Nephron progenitor cell (in vitro differentiated cells): ENCODE measurements at places on chromosomes 5 and 9.

DNA sequence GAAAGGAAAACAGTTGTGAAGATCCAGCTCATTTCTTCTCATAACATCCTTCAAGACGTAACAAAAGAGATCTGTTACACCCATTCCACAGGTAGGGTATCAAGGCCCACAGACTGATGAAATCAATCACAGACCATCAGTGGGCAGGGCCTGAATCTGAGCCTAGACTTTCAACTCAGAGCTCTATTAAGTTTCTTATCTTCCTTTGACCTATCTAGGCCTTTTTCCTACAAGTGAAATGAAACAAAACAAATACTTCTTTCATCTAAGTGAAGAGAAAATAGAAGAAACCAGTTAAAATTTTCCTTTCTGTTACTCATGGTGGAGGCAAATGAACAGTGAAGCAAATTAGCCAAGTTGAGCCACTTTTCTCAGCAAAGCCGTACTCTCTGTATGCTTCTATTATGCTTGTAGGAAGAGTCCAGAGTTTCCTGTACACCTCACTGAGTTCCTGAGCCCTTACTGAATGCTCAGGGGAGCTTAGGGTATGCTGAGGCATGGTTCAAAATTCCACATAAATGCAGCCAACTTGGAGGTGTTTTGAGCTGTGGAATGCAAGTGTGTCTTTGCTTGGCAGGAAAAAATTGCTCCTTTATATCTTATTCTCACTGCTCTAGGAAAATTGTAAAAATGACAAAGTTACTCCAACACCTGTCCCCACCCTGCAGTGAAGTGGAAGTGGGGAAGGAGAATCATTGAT is 91.9 kb downstream of the FEM1C start:
- peaks cover 17% of the 10 kb centered on the region for H3K4me1 ChIP-seq
- H3K36me3 ChIP-seq = no peaks in the 10 kb centered on the region
- no peak for DNase-seq
- H3K27ac ChIP-seq = peak overlapping the region; percentile 18
- H3K4me3 ChIP-seq = no peak overlapping the region

DNA sequence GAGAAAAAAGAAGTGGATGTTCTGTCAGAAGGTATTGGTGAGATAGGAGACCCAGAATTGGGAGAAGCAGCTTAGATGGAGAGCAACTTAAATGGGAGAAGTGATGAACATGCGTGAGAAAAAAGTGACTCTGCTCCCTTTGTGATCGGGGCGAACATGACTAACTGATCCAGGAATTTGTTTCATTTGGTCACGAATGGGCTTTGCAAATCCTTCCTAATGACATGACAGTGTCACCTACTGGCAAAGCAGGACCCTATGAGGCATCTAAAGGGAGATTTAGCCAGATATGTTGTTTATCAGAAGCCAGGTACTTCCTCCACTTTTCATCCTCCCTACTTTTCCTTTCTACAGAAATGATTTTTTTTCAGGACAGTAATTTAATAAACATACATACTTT is 787.4 kb upstream of the RGMB start:
- H3K27me3 ChIP-seq = peaks cover under 1% of the 10 kb centered on the region
- no peaks in the 10 kb centered on the region for H3K36me3 ChIP-seq
- no peak for DNase-seq
- no peak overlapping the region for H3K4me3 ChIP-seq
- no peak overlapping the region for H3K27ac ChIP-seq

DNA sequence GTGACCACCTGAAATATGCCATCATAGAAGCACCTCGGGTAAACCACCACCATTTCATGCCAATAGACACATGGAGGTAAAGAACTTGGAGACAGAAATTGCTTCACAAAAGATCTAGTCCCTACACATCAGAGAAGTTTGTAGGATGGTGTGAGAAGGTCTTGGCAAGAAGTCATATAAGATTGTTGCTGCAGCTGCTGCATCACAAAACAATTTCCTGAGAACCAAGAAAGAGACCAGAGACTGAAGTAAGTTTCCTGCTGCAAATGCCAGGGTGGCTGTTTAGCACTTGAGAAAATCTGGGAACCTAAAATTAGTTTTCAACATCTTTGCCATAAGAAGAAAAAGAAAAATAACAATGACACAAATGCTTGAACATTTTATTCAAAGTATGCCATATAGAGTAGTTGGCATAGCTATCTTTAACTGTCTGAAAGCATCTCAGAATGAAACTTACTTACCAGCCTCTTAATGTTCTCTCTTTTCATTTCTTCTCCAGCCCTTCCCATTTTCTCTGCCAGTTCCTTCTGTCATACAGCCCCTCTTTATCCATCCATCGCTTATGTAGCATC is 114.3 kb downstream of the KCTD16 start:
- no peaks in the 10 kb centered on the region for H3K27me3 ChIP-seq
- H3K36me3 ChIP-seq = no peaks in the 10 kb centered on the region
- H3K27ac ChIP-seq = no peak overlapping the region
- no peak for DNase-seq
- H3K4me3 ChIP-seq = no peak overlapping the region

- H3K27me3 ChIP-seq = peaks cover 8% of the 10 kb centered on the region
- no peaks in the 10 kb centered on the region for H3K36me3 ChIP-seq
- H3K4me1 ChIP-seq = peaks cover 21% of the 10 kb centered on the region
- H3K27ac ChIP-seq = no peak overlapping the region
- no peak for DNase-seq
- H3K4me3 ChIP-seq = no peak overlapping the region
Measured at GRCh38 chr9:116247791-116248374, 94.3 kb downstream of the PAPPA start.

GRCh38 chr9:26685818-26686217 is 206.8 kb downstream of the CAAP1 start:
- no peaks in the 10 kb centered on the region for H3K27me3 ChIP-seq
- no peak overlapping the region for H3K4me3 ChIP-seq
- no peaks in the 10 kb centered on the region for H3K36me3 ChIP-seq
- no peak overlapping the region for H3K27ac ChIP-seq
